ENCODE measurements at places on chromosomes 16 and 17.
A peak's percentile ranks its signal among the peaks of the same experiment; 100 is the strongest.

- DNase-seq, result no peak
Measured at GRCh38 chr17:3043737-3044365, 19.6 kb downstream of the OR1D5 start.

DNA sequence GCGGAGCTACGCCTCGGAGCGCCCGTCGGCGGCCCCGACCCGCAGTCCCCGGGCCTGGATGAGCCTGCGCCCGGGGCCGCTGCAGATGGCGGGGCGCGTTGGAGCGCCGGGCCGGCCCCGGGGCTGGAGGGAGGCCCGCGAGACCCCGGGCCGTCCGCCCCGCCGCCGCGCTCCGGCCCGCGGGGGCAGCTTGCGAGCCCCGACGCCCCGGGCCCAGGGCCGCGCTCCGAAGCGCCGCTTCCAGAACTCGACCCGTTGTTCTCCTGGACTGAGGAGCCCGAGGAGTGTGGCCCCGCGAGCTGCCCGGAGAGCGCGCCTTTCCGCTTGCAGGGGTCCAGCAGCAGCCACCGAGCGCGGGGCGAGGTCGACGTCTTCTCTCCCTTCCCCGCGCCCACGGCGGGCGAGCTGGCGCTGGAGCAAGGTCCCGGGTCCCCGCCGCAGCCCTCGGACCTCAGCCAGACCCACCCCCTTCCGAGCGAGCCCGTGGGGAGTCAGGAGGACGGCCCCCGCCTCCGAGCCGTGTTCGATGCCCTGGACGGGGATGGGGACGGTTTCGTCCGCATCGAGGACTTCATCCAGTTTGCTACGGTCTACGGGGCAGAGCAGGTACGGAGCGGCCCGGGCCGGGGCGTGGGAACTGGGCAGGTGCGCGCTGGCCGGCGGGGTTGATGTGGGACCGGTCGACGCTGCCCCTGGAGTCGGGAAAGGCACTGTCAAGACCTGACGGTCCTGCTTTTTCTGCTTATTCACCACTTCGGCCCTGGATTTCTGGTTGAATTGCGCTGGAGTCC is 861 bp downstream of the RAB11FIP3 start:
- no peak for DNase-seq

DNA sequence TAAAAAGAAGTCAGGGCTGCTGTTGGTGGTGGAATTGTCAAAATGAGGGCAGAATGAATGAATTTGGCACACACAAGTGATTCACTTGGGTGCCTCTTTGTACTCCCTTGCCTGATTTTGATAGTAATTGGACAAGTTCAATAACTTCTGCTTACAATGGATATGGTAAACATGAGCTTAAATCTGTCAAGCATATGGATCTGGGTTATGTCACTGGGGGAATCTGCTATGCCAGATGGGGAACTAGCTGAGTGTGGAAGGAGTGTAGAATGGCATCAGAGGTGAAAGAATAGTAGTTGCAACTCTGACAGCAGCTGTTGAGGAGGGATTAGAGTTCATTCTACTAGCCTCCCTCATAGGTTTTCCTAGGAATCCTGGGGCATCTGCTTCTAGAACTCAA is 724.2 kb upstream of the CDH8 start:
- no peak for DNase-seq

DNA sequence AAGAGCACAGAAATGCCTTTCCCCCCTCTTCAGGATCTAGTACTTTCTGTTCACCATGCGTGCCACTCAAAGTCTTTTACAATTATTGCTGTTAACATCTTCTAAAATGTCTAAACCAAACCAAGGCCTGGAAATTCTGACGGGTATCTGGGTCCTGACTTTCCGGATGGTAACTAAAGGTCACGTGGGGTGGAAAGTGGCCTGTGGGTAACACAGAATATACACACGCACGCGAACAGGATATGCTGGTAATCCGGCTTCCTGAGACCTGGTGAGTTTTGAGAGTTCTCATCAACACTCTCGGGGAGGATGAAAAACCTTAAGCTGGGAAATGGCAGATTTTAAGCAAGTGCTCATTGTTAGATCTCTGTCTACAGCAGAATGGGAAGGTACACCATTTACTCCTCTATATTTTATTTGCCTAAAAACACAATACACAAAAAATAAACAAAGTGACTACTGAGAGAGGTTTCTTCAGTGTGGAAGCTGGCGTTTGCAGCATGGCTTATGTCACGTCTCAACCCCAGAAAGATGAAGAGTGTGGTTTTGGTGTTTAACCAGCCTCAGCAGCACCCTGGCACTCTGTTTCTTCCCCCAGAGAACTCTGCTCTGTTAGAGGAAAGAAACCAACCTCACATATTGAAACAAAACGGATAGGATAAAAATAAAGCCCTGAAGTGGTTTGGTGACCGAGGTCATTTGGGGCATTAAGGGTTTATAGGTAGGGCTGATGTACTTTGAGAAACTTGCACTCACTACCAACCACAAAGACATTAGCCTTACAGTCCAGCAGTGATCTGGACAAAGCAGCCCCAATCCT is 37.3 kb downstream of the SMG6 start:
- DNase-seq, result peak; percentile 34

GRCh38 chr17:80732268-80732667 is 187.6 kb downstream of the RPTOR start:
- DNase-seq, result no peak

DNA sequence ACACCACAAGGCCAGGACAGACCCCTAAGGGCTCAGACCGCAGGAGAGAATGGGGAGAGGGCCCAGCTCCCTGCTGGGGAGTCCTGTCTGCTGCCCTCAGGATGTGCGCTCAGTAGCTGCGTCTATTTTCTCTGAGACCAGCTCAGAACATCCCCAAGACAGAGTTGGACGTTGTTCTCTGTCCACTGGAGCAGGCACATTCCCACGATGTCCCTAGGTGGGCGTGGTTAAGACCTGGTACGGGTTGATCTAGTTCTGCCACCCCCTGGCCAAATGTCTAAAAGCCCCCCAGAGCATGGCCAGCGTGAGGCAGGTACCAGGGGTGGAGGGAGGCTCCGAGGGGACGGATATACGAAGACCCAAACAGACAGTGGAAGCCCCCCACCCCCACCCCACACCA is 842 bp upstream of the CALB2 start:
- DNase-seq, result no peak

DNA sequence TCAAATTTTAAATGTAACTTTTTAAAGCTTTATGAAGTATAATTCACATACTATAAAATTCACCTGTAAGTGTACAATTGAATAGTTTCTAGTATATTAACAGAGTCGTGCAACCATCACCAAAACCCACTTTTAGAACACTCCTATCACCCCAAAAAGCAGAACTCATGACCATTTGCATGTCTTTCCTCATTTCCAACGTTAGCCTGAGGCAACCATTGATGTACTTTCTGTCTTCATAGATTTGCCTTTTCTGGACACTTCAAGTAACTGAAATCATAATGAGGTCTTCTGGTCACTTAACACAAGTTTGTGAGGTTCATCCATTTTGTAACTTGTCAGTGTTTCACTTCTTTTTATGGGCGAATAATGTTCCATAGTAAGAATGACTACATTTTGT is 33.2 kb downstream of the METTL16 start:
- DNase-seq, result no peak

- no peak for DNase-seq
Measured at GRCh38 chr16:3282103-3282729, 1.1 kb upstream of the ZNF263 start.

- no peak for DNase-seq
Measured at GRCh38 chr16:74608381-74608780, 1.5 kb upstream of the GLG1 start.

DNA sequence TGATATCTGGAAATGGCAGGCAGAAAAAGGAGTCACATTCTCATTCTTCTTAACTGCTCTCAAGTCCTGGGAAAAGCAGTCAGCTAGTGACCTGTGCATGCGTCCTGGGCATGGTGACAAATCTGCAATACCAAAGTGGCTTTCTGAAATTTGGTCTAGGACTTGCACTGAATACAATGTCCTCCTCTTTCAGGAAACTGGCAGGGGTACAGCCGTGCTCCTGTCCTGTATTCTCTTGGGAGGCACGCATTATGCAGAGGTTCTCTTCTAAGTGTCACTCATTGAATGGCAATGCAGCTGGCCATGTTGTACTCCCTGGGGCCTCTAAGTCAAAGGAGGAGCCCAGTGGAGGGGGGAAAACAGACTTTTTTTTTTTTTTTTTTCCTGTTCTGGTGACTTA is 10.6 kb downstream of the PHF12 start:
- no peak for DNase-seq

DNA sequence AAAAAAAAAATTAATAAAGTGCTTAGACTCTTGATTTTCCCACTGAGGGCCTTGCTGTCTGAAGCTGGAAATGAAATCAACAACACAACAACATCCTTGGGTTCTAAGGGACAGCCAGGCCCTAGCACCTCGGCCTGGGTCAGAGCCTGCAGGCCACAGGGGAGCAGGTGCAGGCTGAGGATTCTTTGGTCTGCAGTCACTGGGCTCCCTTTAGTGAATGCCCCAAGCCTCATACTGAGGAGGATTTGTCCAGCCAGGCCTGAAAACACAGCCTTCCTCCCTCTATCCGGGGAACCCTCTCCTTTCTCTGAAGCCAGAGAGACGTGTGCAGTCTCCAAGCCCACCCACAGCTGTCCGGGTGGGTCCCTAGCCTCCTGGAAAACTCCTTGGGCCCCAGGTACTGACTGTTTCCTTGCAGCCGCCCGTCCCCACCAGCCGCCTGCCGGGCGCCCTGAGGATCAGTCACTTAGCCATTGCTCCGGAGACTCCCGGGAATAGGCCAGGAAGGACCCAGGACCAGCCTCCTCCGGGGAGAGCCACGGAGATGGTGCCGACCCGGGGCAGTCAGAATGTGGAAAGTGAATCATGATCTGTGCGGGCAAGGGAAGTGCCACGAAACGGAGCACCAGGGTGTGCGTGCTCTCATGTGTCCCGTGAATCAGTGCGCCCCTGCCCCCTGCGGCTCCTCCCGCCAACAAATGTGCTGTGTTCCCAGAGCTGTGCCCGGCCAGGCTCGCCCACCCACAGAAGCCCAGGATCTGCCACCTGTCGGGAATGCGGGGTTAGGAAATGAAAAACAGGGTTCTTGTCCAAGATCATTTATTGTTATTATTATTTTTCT is 91.0 kb downstream of the RTN4RL1 start:
- DNase-seq, result no peak

DNA sequence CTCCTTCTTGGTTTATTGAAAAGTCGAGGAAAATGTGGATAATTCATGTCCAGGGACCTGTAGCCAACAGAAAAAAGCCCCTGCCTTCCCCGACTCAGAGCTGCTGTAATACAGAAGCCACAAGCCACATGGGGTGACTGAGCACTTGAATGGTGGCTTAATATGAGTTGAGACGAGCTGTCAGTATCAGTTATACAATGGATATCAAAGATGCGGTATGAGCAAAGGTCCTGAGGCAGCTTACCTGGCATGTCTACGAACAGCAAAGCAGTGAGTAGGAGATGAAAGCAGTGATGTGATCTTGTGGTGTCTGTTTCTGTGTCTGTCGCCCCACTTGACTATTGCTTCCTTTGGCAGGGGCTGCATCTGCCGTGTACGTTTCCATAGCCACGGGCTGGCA is 12.2 kb upstream of the RMI2 start:
- no peak for DNase-seq

DNA sequence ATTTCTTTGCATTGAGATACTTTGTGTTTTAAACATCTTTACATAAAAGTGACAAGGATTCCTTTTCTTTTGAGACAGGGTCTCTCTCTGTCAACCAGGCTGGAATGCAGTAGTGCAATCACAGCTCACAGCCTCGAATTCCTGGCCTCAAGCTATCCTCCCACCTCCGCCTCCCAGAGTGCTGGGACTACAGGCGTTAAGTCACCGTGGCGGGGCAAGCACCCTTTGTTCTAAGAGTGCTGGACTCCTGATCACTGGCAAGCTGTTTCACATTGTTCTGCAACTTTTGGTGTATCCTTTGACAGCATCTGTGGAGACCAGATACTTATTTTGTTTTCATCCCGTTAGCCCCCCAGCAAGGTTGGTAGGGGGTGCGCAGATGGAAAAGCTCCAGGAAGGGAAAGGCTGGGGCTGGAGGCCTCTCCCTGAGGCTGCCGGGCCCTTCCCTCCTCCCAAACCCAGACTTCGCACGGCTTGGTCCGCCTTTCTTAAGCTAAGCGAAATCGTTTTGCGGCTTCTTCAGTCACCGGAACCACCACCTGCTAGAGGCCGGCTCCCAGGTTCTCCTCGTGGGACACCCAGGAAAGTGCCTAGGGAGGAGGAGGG is 1.1 kb downstream of the ST6GALNAC2 start:
- no peak for DNase-seq

DNA sequence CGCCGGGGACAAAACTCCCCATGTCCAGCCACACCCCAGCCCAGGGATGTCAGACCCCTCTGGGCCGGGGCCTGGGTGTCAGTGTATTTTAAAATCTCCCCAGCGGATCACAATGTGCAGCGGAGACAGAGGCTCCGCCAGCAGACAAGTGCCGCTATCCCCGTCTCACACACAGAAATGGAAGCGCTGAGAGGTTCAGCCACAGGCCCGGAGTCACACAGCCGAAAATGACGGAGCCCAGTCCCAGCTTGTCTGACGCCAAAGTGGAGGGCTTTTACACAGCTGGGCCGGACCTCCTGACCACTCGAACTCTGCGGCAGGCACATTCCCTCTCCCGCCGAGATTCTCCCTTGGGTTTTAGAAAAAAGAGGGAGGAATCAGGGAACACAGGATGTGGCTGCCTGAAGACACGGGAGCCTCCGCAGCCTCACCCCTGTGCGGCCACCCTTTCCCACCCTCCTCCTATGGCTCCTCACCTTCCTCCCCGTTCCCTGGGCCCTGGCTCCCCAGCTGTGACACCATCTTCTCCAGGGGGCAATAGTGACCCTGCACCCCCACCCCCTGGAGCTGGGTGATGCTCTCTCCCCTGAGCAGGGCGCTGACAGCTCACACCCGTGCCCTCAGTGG is 6.8 kb upstream of the OSGIN1 start:
- no peak for DNase-seq

- DNase-seq, result no peak
Measured at GRCh38 chr17:4534515-4534914, 20.7 kb downstream of the MYBBP1A start.

DNA sequence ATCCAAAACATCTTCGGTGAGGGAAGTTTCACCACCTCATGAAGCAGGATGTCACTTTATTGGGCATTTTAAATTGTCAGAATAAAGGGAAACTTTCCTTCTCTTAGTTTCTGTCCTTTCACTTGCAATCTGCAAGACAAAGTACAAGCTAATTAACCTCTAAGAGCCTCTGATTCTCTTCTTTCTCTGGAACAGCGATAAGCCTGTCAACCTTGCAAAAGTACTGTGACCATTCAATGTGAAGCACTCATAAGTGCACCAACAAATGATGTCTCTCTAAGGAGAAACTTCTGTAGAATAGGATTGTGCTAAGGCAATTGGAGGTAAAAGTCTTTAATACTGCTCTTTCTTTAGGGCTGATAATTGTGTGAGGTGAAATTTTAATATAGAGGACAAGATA is 1622.3 kb downstream of the CDH8 start:
- DNase-seq, result no peak

DNA sequence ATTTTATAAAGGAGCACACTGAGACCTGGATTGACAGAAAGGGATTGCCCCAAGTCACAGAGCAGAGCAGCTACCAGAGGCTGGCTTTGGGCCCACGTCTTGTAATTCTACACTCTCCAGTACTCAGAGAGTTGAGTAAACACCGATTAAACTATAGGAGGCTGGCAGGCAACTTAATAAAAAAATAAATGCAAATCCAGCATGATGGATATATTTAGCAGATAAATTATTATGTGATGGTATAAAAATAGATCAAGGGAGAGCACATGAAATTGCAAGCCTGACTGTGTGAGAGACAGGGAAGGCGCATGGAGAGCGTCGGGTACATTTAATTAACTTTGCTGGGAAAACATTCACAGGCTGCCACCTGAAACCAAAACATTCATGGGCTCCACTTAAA is 87.7 kb upstream of the CCL2 start:
- no peak for DNase-seq

GRCh38 chr17:8922451-8922850 is 43.1 kb downstream of the PIK3R5 start:
- no peak for DNase-seq

Measured in stimulated activated CD4-positive, alpha-beta T cell treated with anti-CD3 and anti-CD28 coated beads, Interleukin-15, amount 100 ng/mL, for 1 hour (primary cell).